ENCODE measurements at places on chromosomes 3 and 15.

GRCh38 chr15:78063970-78064385, 13.5 kb downstream of the TBC1D2B start:
- DNase-seq: no peak

- DNase-seq: no peak
Observed at GRCh38 chr15:90881181-90881977, 2.9 kb upstream of the FES start.

DNA sequence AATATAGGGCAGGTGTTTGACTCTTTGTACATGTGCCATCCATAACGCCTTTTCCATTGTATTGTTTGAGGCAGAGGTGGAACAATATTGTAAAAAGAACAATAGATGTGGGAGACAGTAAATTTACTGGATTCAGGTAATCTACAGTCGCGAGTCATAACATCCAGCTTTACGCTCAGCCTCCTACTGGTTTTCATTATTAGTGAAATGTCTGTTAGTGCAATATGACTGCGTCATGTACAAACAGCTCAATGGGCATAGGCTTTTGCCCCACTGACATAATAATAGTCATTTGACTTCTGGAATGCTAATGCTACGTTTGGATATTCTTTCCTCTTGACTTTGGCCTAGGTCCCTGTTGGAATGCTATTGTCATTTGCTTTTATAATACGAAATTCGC, 9.5 kb downstream of the CACNA2D3 start:
- DNase-seq: no peak

GRCh38 chr3:194496217-194496919, 9.6 kb upstream of the ATP13A3 start:
- DNase-seq: no peak

DNA sequence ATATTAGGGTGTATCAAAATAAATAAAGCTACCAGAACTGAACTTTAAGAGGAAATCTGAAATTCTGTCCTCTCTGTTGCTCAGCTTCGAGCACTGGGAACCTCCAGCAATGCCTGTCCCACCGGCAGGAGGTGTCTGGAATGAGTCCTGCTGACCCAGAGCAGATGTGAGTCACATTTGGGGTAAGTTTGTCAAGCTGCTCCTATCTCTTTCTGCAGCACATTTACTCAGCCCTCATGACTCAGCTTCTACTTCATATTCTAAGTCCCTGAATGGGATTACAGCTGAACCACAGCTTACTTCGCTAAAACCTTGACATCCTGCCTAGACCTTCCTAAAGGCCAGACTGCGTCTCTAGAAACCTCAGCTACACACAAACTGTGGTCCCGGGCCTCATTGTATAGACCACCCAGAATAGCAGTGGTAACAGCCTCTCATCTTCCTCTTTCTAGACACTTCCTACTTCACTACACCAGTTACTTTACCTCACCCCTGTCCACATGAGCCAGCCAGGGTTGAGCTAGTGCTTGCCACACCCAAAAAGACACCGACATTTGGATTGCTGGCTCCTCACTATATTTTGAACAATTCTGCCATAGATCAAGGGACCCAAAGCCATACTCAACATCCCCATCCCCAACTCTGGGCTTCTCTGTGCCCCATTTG, 109.6 kb upstream of the TMCO5A start:
- no peak for DNase-seq

- no peak for DNase-seq
Observed at GRCh38 chr15:32889214-32889613, 171.4 kb downstream of the GREM1 start.

DNA sequence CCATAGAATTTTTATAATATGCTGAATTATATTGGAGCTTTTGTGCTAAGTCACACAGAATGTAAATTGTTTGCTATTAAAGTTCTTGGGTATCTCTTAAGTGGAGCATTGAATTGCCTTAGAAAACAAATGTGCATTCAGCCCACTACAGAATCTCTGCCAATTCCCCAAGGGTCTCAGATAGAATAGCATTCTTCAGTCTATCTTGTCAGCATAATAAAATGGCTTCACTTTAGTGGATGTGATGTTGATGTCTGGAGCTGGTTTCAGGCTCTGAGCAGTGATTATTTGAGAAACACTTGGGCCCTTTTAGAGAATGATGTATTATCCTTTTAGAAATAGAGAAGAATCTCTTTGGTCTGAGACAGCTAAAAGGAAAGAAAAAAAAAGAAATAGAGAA, 45.2 kb downstream of the LRCH3 start:
- DNase-seq: no peak

GRCh38 chr3:70871909-70872656, 559.6 kb upstream of the MDFIC2 start:
- no peak for DNase-seq

DNA sequence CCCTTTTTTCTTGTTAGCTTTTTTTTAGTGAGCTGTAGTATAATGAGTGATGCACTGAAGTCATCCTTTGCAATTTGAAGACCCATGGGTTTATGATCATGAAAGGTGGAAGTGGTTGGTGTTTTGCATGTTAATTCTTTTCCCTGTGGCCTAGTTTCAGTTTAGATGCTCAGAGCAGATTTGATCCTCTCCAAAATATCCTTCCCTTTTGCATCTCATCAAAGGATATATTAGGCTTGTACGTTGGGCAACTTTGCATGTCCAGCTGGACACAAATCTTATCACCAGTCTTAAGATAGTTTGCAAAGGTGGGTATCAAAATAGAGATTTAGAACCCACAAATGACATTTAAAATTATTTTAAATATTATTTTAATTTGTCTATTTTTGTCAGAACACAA, 72.7 kb downstream of the MYRIP start:
- no peak for DNase-seq

DNA sequence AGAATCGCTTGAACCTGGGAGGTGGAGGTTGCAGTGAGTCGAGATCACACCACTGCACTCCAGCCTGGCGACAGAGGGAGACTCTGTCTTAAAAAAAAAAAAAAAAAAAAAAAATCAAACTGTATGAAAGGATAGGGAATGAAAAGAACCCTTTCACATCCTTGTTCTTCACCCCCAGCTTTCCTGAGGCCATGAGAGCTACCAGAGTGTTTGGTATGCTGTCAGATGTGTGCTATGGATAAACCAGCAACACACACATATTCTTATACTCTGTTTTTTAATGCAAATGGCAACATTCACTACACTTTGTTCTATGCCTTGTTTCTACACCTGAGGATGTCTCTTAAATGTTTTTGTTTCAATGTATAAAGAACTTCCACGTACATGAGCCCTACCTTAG, 33.5 kb downstream of the RPL22L1 start:
- no peak for DNase-seq

GRCh38 chr3:137514853-137515252, 249.3 kb upstream of the SOX14 start:
- DNase-seq: no peak

DNA sequence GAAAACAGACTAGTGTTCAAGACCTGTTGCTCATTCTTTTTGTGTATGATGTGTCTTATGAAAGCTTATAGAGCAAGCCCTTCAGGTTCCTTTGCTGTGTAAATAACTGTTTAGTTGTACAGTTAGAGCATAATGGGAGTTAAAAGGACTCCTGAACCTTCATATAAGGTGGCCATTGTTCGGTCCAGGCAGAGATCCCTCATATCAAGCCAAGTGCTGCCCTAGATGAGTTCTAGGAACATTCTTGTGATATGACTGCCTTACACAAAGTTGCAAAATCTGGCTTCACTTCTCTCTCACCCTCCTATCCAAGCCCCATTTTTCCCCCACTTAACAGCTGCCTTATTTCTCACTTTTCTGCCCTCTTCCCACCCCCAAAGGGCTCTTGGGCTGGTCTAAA, 26.9 kb downstream of the GYG1 start:
- no peak for DNase-seq

- DNase-seq: no peak
Observed at GRCh38 chr3:11137627-11137959, 16.7 kb upstream of the HRH1 start.

- no peak for DNase-seq
Observed at GRCh38 chr3:195119461-195120266, 151.3 kb downstream of the XXYLT1 start.

GRCh38 chr3:21390856-21391255, 360.2 kb downstream of the ZNF385D start:
- no peak for DNase-seq

GRCh38 chr3:31532587-31533168, at the start of gene STT3B:
STT3B (plus strand) TSS chr3:31532925; CDS start chr3:31532999, 74 bp downstream.
- DNase-seq: peak; percentile 76

DNA sequence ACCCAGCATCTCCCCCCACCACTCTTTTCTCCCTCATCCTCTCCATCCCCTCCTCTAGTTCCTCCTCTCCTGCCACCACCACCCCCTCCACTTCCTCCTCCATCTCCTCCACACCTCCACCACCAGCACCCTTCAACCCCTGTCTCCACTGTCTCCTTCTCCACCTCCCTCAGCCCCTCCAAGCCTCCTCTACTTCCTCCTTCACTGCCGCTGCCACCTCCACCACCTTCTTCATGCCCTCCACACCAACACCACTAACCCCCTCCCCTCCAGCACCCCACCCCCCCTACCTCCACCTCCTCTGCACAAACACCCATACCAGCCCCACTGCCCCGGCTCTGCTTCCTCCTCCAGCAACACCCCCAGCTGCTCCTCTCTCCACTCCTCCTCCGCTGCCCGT, 88.0 kb downstream of the HES1 start:
- no peak for DNase-seq

- DNase-seq: no peak
Observed at GRCh38 chr3:167820102-167820865, 84.8 kb downstream of the SERPINI1 start.

DNA sequence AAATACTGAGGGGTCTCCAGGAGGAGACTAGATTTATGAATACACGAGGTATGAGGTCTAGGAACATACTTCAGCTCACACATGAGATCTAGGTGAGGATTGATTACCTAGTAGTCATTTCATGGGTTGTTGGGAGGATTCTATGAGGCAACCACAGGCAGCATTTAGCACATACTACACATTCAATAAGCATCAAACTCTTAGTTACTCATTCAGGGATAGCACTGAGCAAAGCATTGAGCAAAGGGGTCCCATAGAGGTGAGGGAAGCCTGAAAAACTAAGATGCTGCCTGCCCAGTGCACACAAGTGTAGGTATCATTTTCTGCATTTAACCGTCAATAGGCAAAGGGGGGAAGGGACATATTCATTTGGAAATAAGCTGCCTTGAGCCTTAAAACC, 4.5 kb downstream of the CCR5 start:
- DNase-seq: no peak

- no peak for DNase-seq
Observed at GRCh38 chr3:69085168-69085832, 563 bp downstream of the ARL6IP5 start.

- DNase-seq: no peak
Observed at GRCh38 chr3:139434764-139435307, 41.5 kb downstream of the RBP2 start.

DNA sequence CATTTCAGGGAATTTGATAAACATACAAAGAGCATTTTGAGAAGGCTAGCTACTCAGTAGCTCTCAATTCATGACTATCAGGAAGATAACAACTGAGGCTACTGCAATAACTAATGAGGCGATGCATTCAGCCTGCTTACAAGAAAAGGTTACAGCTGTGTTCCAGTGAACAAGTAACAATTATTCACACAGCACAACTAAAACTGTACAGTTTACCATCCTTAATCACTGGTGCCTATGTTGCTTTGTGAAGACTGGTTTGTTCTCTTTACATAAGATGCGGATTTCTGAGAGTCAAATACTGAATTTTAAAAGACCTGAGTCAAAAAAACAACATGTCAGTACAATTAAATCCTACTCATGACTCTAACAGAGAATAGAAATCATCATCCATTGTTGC, 526.3 kb downstream of the OTOL1 start:
- DNase-seq: no peak

- no peak for DNase-seq
Observed at GRCh38 chr3:151316267-151316991, at the start of gene GPR87. GPR87 (minus strand) TSS chr3:151316820; CDS start chr3:151300100, 16,720 bp downstream.

DNA sequence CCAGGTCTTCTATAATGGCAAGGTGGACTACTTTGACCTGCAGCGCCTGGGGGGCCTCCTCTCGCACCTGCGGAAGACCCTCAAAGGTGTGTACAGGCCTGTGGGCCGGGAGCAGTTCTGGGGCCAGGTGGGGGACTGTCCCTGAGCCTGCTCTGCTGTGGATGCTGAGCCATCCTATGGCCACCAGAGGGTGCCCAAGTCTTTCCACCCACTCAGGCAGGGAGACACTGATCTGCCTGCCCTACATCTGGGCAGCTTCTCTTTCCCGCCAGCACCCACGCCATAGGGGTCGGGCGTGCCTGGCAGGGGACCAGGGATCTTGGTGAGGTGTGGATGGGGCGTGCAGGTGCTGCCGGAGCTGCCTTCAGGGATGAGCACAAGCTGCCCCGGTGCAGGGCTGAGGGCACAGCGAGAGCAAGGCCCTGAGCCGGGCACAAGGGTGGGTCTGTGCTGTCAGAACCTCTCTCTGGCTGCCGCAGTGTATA, 14.1 kb downstream of the RNF123 start:
- peak; percentile 66 for DNase-seq

DNA sequence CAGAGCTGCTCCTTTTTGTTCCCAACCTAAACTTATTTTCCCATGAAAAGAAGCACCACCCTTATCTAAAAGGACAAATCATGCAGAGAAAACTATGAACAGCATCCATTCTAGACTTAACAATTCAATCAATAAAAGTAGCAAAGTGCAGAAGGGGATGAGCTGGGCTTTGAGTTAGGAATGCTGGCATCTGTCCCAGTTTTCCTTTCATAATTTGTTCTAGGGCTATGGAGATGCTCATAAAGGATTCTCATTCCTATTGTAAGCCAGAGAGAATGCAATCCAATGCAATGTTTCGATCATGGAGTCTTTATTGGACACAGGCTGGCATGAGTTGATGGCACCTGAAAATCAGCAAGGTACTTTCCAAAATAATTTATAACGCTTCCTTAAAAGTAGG, 330.6 kb downstream of the VPS13C start:
- DNase-seq: no peak

DNA sequence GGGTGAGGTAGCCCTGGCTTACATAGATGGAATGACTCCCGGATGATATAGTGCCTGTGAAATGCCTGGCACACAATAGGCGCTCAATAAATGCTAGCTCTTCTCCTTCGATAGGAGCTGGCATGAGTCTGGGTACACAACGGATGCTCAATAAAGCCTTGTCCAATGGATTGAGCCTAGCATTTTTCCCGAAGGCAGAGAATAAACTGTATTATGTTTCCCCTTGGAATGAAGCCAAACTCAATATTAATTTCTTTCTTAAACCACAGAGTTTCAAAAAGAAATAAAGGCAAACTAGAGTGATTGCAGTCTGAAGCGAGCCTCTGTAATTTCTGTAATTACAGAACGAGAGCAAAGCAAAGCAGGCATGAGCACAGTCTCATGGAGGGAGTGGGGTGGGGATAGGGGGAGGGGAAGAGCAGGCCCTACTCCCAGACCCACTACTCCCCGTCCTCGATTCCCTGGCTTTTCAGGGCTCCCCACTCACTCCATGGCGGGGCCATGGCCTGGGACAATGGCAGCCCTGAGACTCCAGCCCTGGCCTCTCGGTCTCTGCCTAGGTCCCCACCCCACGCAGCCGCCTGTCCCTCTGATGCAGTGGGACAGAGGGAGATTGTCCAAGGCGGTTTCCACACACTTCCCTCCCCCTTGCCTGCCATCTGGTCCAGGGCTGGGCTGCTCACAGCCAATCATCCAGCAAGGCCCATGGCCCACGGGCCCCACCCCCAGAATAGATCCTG, 18.0 kb downstream of the SLC6A1 start:
- no peak for DNase-seq

- DNase-seq: no peak
Observed at GRCh38 chr3:168427835-168428475, 332.2 kb upstream of the GOLIM4 start.

Measured in activated CD4-positive, alpha-beta T cell treated with anti-CD3 and anti-CD28 coated beads, Interleukin-2, amount 50 U/mL, for 1 hour (primary cell).